Smooth muscle cell of trachea (primary cell): ENCODE measurements at places on chromosomes 13 and 19. TPM values are rescaled to one million over a fixed set of nuclear protein-coding genes. Genes with fewer than 3 reads are reported as not detected.

CPAMD8 gene
- 0.44 and 3.5 TPM in 2 replicates for total RNA-seq

HSPB6 gene
- 125 and 302 TPM in 2 replicates for total RNA-seq

CFAP97D2 gene
- not detected in 2 replicates for total RNA-seq

LILRB5 gene
- total RNA-seq: under 0.01 TPM in 1 of 2 replicates, not detected in the other

OR7A5 gene
- total RNA-seq: not detected in 2 replicates

FGF22 gene
- total RNA-seq: 0.15 TPM in 1 of 2 replicates, not detected in the other

KCNC3 gene
- not detected in 2 replicates for total RNA-seq

CGB8 gene
- not detected in 2 replicates for total RNA-seq

CEACAM16 gene
- total RNA-seq: 0.17 TPM in 1 of 2 replicates, not detected in the other

ISYNA1 gene
- total RNA-seq: 8.1 and 26.5 TPM in 2 replicates

RFPL4AL1 gene
- not detected in 2 replicates for total RNA-seq

PLPPR3 gene
- 0.15 and 2.5 TPM in 2 replicates for total RNA-seq

IRGC gene
- total RNA-seq: under 0.01 TPM in 1 of 2 replicates, not detected in the other

PBX4 gene
- total RNA-seq: 1.2 and 1.6 TPM in 2 replicates

SLITRK6 gene
- total RNA-seq: 0.83 and 1.5 TPM in 2 replicates

ZSCAN4 gene
- not detected in 2 replicates for total RNA-seq

ZNF610 gene
- total RNA-seq: 2.9 and 4.3 TPM in 2 replicates

ICAM4 gene
- 1.2 and 3.5 TPM in 2 replicates for total RNA-seq

FAAP24 gene
- total RNA-seq: 2.2 and 3.6 TPM in 2 replicates

LMTK3 gene
- total RNA-seq: 0.15 and 0.50 TPM in 2 replicates

SIGLEC9 gene
- not detected in 2 replicates for total RNA-seq

ZNF134 gene
- total RNA-seq: 21.5 and 28.4 TPM in 2 replicates

NALCN gene
- total RNA-seq: 0.87 and 1.8 TPM in 2 replicates

NAA16 gene
- total RNA-seq: 6.6 and 14.0 TPM in 2 replicates

PRRG2 gene
- 0.29 and 1.2 TPM in 2 replicates for total RNA-seq

PLIN4 gene
- 0.73 and 8.9 TPM in 2 replicates for total RNA-seq

MAB21L1 gene
- total RNA-seq: 2.6 and 4.7 TPM in 2 replicates

ZNF724 gene
- 1.8 and 6.7 TPM in 2 replicates for total RNA-seq

POU2F2 gene
- 0.17 TPM in 1 of 2 replicates, not detected in the other for total RNA-seq

C5AR1 gene
- total RNA-seq: 0.17 TPM in 1 of 2 replicates, not detected in the other

PSG11 gene
- total RNA-seq: not detected in 2 replicates

KLK14 gene
- 0.17 TPM in 1 of 2 replicates, not detected in the other for total RNA-seq

C19orf73 gene
- 0.99 TPM in 1 of 2 replicates, not detected in the other for total RNA-seq

HIF3A gene
- total RNA-seq: 4.8 and 7.6 TPM in 2 replicates

WDR87 gene
- total RNA-seq: under 0.01 TPM in 1 of 2 replicates, not detected in the other

C19orf85 gene
- total RNA-seq: not detected in 2 replicates

SIGLEC7 gene
- not detected in 2 replicates for total RNA-seq

NLRP5 gene
- not detected in 2 replicates for total RNA-seq

KLK13 gene
- not detected in 2 replicates for total RNA-seq

NXNL1 gene
- total RNA-seq: not detected in 2 replicates

CATSPERD gene
- not detected in 2 replicates for total RNA-seq

ACP7 gene
- under 0.01 and 0.15 TPM in 2 replicates for total RNA-seq

CEACAM3 gene
- total RNA-seq: not detected in 2 replicates

KLK4 gene
- not detected in 2 replicates for total RNA-seq

EVI5L gene
- total RNA-seq: 19.2 and 32.6 TPM in 2 replicates

AP1M1 gene
- 92.9 and 138 TPM in 2 replicates for total RNA-seq

KIR2DL1 gene
- not detected in 2 replicates for total RNA-seq

SIGLEC8 gene
- total RNA-seq: not detected in 2 replicates

NAPSA gene
- total RNA-seq: 0.29 and 0.50 TPM in 2 replicates

PRPF31 gene
- total RNA-seq: 56.9 and 79.4 TPM in 2 replicates

FAM124A gene
- total RNA-seq: 0.29 and 1.8 TPM in 2 replicates

PSPN gene
- total RNA-seq: 1.2 and 1.7 TPM in 2 replicates

ZNF835 gene
- 0.15 and 1.2 TPM in 2 replicates for total RNA-seq

CACNA1A gene
- total RNA-seq: 16.3 and 29.6 TPM in 2 replicates

PAK4 gene
- total RNA-seq: 7.8 and 11.8 TPM in 2 replicates

CYP2A6 gene
- not detected in 2 replicates for total RNA-seq

GFY gene
- not detected in 2 replicates for total RNA-seq

ZNF345 gene
- total RNA-seq: 2.8 and 4.9 TPM in 2 replicates
